ENCODE measurements at places on chromosomes 5 and 9.

DNA sequence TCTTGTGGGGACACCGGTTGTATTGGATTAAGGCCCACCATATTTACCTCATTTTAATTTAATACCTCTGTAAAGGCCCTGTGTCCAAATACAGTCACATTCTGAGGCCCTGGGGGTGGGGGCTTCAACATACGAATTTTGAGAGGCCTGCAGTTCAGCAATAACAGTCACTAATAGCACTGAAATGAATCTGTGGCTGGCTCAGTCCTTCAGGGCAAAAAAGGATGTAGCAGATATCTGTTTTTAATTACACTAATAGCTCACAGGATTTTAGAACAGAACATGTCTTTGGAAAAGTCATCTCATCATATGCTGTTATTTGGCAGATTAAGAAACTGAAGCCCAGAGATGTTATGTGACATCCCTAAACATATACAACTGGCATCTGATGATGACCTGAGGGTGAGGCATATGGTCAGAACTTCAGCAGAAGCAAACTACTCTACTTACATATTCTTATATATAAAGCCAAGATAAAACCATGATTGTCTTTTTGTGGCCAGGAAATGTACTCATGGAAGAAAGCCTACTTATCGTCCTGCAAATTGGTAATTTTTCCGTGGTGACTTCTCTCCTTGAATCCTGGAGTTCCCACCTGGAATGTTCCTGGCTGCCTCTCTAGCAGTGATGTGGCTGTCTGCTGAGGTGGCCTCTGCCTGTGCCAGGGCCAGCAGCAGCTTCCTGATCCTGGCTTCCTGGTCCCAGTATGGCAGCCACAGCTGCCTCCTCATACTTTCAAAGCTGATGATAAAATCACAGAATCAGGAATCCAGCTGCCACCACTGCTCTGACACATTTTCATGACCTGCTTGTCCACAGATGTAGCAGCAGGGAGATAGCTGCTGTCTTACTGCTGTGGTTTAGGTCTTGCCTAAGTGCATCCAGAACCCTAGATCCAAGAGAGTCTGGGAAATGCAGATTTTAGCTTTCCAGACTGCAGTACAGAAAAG lies 72.1 kb upstream of the ANKRD55 start:
- DNase-seq = no peak

GRCh38 chr5:102778478-102778877 lies 23.4 kb downstream of the PAM start:
- no peak for DNase-seq

DNA sequence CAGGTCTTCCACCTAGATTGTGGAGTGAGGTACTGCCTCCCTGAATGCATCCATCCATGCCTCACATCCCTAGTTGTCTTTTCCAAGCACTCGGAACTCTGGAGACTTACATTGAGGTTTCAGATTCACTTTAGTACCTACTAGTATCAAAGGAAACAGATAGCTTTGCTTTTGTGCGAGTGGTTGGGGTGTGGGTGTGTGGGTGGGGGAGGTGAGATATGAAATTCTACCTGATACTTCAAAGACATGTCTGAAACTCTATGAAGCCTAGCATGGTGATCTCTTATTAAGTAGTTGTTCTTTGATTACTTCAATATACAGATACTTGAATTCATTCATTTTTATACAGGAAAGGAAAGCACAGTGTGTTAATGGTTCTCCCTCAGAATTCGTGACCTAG lies 64.4 kb downstream of the MCCC2 start:
- no peak for DNase-seq

GRCh38 chr9:133166392-133166791 lies 2.7 kb upstream of the GBGT1 start:
- DNase-seq = no peak

GRCh38 chr9:112041536-112042243 lies 133.4 kb downstream of the SUSD1 start:
- DNase-seq = peak; percentile 100

DNA sequence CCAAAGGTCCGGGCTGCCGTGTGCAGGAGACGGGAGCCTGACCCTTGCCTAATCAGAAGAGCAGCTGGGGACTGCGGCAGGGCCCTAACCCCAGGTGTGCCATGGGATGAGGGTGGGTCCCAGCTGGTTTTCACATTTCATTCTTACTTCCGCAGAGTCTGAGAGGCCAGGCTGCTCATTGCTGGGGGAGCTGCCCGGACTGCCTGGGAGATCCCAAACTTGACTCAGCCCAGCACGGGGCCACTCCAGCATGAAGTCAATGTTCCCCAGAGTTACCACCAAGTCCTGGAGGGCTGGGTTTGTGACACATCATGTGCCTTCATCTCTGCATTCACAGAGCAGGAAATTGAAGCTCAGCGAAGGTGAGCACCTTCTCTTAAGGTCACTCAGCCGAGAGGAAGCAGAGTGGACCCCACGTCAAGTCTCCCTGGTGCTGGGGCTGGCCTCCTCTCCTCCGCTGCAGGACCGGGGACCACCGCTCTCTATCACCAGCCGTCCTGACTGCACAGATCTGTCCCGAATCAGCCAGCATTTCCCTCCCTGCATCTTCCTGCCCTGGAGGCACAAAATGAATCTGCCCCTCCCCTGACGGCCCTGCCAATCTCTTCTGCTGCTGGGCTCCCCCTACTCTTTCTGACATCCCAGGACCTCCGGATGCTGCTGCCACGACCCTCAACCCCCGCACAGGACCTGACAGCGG lies 54.6 kb upstream of the PHYKPL start:
- no peak for DNase-seq

DNA sequence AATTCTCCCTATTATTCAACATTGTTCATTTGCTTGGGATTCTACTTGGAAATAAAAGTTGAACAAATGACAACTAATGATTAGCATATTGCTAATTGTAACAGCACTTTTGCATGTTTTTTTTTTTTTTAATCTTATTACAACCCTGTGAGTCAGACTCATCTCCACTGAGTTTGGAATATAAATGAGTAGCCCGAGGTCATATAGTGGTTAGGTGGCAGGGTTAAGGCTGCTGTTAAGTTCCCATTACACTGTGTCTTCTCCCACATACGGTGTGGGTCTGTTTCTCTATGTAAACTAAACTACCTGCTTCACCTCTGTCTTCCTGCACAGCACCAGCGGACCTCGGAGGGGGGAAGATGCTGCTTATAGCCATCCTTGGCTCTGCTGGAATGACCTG lies 92.4 kb downstream of the EQTN start:
- no peak for DNase-seq

- no peak for DNase-seq
Measured at GRCh38 chr5:167576126-167576525, 715.3 kb upstream of the WWC1 start.

DNA sequence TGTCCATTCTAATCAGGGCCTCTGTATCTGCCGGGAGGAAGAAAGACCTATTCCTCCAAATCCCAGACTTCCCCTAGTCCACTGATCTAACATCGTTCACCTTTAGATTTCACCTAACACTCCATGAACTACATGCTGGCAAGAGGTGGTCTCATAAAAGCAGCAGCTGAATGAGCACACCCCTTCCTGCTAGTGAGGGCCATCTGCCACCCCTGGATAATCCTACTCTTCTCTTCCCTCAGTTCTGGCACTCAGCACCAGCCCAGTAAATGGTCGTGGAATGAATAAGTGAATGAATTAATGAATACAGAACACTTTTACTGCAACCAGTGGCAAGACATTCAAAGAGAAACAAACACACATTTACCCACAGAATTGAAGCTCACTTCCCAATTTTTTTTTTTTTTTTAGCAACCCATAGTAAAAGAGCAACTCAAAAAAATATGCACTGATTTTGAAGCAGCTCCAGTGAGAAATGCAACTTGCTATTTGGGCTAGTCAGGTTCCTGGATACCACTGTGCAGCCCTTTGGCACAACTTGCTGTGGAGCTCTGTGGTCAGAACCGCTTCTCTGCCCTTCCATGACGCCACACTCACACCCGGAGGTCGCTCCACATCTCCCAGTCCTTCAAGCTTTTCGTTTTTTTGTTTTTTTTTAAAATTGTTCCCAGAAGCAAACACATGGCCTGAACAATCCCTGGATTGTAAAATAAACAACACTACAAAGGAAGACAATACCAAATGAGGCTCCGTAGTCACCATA lies 6.2 kb downstream of the RNF183 start:
- no peak for DNase-seq

GRCh38 chr5:149859746-149860145 lies 84.8 kb downstream of the PDE6A start:
- DNase-seq = no peak

Measured in HS-5 (cell line).